ENCODE measurements at places on chromosomes 7 and 10. TPM values are rescaled to one million over a fixed set of nuclear protein-coding genes. Genes with fewer than 3 reads are reported as not detected.

The CLRN3 gene
- total RNA-seq: not detected

The UMAD1 gene
- 14.5 TPM for total RNA-seq

The ZNF503 gene
- total RNA-seq: not detected

DNA sequence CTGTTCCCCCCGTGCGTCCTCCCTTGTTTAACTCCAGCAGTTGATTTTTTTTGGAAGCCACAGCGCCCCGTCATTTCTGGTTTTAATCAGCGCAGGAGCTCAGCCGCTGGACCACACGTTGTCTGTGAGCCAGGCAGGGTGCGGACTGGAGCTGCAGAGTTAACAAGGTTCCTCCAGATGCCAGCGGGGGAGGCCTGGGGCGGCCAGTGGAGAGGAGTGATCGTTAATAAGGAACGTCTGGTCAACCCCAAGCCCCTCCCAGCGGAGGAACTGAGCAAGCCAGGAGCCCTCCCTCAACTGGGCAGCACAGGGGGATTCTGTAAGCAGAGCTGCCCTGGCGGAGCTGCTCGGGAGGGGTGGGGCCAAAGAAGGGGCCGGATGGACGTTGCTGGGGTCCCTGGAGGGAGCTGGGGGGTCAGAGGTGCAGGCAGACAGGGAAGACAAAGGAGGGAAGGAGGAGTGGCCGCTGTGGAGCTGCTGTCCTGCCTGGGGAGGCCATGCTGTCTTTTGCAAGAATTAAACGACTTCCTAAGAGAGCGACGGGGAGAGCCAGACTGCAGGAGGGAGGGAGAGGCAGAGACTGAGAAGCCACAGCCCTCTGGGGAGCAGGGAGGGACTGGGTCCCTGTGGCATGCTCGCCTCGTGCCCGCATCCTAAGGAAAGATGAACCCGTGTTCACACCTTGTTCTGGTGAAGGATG is 537.1 kb upstream of the FOXK1 start:
- DNase-seq: no peak

GRCh38 chr10:101012525-101013364 is 13.1 kb downstream of the LZTS2 start:
- peak; percentile 79 for DNase-seq

GRCh38 chr10:6089334-6090219 is 743 bp downstream of the RBM17 start:
- DNase-seq: peak; percentile 61

- no peak for DNase-seq
These were observed 4.5 kb upstream of the VOPP1 start for GRCh38 chr7:55576753-55577152.

GRCh38 chr10:99520847-99521764 is 11.6 kb upstream of the NKX2-3 start:
- no peak for DNase-seq

DNA sequence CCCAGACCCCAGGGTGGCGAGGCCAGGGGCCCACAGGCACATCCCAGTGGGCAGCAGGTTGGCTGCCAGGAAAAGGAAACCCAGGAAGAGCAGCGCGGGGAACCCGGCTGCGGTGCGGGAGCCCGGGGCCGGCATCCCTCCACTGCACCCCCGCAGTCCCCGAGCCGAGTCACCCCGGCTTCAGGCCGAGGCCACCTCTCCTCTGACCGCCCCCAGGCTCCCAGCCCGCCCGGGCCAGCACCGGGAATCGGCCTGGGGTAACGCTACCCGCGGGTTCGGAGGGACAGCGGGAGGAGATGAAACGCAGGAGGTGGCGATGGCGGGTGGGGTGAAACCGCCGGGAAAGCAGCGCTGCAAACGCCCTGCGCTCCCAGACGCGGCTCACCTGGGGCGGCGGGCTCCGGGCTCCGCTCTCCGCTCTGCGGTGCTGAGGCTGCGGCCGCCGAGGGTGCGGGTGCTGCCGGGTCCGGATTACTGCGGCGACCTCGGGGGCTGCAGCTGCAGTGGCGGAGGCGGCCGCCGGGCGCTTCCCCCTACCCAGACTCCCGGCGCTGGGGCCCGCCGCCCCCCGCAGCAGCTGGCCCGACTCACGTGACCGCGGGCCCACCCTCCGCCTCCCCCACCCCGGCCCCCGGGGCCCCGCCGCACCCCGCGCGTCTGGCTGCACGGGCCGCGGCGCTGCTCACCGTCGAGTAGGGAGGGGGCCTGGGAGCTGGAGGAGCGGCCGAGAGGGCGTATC is at the start of gene SCRN1:
TSS of gene SCRN1 (minus strand) at position 545 of the 739 bp plus-strand sequence. CDS start 20,734 bp downstream, outside the sequence.
- DNase-seq: peak; percentile 81

- DNase-seq: no peak
These were observed 83.9 kb downstream of the CADPS2 start for GRCh38 chr7:122802301-122802751.

- DNase-seq: no peak
These were observed 16.8 kb upstream of the MTPN start for GRCh38 chr7:135993950-135994349.

DNA sequence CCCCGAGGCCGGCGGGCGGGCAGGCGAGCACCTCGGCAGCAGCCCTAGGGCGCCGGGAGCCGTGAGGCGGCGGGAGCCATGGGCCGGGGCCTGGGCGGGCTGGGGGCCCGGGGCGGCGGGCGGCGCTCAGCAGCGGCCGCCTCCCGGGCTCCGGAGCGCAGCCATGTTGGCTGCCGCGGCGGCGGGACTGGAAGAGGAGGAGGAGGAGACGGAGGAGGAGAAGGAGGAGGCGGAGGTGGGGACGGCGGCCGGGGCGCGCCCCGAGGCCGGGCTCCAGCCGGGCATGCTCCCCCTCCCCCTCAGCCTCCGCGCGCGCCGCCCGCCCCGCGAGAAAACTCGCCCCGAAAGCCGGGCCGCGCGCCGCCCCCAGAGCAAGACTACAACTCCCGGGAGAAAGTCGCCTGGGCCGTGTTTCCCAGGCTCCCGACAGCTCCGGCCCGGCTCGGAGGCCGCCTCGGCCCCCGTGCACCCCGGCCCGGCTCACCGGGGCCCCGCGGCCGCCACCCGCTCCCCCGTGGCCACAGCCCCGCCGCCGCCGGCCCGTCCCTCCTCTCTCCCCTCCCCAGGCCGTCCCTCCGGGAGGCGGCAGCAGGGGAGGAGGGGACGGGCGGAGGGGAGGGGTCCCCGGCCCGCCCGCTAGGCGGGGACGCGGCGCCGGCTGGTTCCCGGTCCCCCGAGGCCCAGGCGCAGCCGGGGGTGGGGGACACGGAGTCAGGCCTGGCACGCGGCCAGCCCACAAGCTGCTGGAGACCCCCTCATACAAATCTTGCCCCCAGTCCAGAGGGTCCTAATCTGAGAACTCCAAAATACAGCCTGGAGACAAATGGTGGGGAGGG is at the start of gene DLG5:
TSS of gene DLG5 (minus strand) at position 190 of the 836 bp plus-strand sequence. CDS start 235 bp downstream, outside the sequence.
- DNase-seq: no peak

DNA sequence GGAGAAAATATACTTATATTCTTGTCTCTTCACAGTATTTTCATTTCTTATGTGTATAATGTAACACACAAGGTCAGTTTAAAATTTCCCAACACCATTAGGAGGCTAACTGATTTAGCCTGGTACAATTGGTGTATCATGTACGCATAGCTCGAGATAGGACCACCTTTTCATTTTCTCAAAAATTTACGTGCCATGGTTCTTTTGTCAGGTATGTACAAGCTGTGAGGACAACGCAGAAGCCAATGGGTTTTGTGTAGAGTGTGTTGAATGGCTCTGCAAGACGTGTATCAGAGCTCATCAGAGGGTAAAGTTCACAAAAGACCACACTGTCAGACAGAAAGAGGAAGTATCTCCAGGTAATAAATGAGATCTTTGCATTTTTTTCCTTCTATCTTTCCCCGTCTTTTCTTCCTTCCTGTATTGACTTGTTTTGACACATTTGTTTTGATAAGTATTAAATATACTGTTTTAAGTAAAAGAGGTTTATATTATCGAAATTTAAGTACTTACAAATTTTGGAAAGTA is 55.0 kb downstream of the TRIM24 start:
- peak; percentile 22 for DNase-seq

GRCh38 chr7:104971290-104972071 is 42.5 kb upstream of the KMT2E start:
- DNase-seq: no peak

DNA sequence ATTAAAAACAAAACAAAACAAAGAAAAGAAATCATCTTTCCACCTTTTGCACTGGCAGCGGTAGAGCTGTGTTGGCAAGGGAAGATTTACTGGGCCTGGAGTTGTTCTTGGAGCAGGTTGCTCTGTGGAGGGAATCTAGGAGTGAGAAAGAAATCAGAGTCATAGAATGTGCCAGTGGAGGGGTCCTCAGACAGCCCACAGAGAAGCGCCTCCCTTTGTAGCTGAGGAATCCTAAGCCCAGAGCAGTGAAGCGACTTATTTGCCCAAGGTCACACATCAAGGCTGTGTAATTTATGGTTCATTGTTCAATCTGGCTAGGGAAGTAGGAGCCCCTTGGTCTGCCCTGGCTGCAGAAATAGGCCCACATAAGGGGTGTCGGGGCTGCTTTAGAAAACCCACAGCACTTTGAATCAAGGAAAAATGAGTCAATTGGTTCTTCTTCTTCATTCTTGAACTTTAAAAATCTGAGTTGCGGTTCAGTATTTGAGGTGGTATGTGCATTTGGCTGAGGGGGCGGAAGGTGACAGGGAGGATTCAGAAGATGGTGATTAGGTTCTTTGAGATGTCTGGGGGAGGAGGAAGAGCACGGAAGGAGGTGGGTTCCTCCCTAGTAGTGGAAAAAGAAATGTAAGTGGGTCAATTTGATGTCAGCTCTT is 253.7 kb downstream of the PTEN start:
- peak; percentile 23 for DNase-seq

DNA sequence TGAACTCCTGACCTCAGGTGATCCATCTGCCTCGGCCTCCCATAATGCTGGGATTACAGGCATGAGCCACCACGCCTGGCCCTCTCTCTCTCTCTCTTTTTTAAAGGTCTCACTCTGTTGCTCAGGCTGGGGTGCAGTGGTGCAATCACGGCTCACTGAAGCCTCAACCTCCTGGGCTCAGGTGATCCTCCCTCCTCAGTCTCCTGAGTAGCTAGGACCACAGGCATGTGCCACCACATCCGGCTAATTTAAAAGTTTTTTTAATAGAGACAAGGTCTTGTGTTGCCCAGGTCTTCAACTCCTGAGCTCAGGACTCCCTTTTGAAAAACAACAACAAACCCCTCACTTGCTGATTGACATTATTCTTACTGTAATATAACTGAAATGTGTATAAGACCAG is 11.6 kb downstream of the PALD1 start:
- peak; percentile 87 for DNase-seq

DNA sequence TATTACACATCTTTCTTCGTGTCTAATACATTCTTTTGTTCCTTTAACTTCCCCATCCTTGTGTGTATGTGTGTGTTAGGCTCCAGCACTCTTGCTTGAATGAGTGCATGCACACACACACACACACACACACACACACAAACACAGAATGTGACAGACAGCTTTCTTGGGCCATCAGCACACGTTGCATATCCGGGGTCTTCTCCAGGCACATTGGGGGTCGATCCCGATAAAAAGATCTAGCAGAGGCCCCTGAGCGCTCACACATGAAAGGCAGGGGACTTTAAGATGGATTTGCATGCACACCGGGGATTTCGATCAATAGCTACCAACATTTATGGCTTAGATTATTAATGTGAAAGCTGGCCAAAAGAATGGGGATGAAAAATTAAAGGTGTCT is 4.5 kb downstream of the SKIDA1 start:
- no peak for DNase-seq

GRCh38 chr10:71159892-71160291 is 52.5 kb upstream of the UNC5B start:
- no peak for DNase-seq

All from OCI-LY7 (cell line).